ENCODE measurements at places on chromosomes 4 and X. TPM values are rescaled to one million over a fixed set of nuclear protein-coding genes. Genes with fewer than 3 reads are reported as not detected.

MSMO1 gene
- polyA plus RNA-seq: 4.0 TPM

TBC1D1 gene
- polyA plus RNA-seq: 71.7 TPM

P2RY10 gene
- polyA plus RNA-seq: not detected

NLRP2B gene
- not detected for polyA plus RNA-seq

ZNF141 gene
- 0.79 TPM for polyA plus RNA-seq

HMGB3 gene
- polyA plus RNA-seq: 22.6 TPM

HTN3 gene
- not detected for polyA plus RNA-seq

STARD8 gene
- polyA plus RNA-seq: 4.2 TPM

DMRTC1 gene
- not detected for polyA plus RNA-seq

TCEAL7 gene
- 1.3 TPM for polyA plus RNA-seq

TRAM1L1 gene
- 0.20 TPM for polyA plus RNA-seq

ANOS1 gene
- polyA plus RNA-seq: 2.2 TPM

NXF2B gene
- polyA plus RNA-seq: not detected

GALNTL6 gene
- 0.01 TPM for polyA plus RNA-seq

ERAS gene
- polyA plus RNA-seq: not detected

CT45A3 gene
- not detected for polyA plus RNA-seq

TMEM131L gene
- polyA plus RNA-seq: 6.7 TPM

IKBKG gene
- polyA plus RNA-seq: 16.9 TPM

PAGE1 gene
- polyA plus RNA-seq: not detected

ABCD1 gene
- 11.7 TPM for polyA plus RNA-seq

ZNF732 gene
- polyA plus RNA-seq: 0.03 TPM

SHOX gene
- polyA plus RNA-seq: under 0.01 TPM

PLAC1 gene
- polyA plus RNA-seq: 0.13 TPM

SLC9A6 gene
- 8.0 TPM for polyA plus RNA-seq

Measured in psoas muscle (tissue), 8 donors.